RKO (cell line): ENCODE measurements at places on chromosomes 2 and 18.

GRCh38 chr2:20625491-20626391, 25.2 kb downstream of the HS1BP3 start:
- DNase-seq: no peak

- DNase-seq: no peak
Measured at GRCh38 chr2:40395169-40396073, 56.5 kb downstream of the SLC8A1 start.

DNA sequence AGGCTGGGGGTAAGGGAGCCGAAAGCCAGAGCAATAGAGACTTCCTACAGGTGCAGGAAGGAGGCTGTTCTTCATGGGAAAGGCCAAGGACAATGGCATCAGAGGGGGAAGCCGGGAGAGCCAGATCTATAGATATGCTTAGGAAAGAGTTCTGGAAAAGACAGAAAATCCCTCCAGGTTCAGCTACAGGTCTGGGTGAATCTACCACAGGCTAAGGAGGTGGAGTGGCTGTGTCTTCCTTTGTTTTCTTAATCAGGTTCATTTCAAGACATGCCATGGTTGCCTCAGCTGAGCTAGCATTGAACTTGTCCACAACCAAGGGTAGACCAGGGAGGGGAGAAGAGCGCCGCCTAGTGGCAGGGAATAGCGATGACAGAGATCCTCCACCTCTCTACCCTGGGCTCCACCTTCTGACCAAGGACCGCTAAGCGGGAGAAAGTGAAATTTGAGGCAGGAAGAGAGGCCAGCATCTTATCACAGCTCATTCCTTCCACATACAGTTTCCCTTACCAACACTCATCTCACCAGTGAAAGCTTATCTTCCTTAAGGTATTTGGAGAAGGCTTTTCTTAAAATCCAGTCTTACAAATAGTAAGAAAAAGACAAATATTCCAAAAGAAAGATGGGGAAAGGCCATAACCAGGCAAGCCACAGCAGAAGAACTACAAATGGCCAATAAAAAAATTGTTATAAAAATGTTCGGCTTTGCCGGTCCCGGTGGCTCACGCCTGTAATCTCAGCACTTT, 74.2 kb downstream of the VIT start:
- peak; percentile 63 for DNase-seq

DNA sequence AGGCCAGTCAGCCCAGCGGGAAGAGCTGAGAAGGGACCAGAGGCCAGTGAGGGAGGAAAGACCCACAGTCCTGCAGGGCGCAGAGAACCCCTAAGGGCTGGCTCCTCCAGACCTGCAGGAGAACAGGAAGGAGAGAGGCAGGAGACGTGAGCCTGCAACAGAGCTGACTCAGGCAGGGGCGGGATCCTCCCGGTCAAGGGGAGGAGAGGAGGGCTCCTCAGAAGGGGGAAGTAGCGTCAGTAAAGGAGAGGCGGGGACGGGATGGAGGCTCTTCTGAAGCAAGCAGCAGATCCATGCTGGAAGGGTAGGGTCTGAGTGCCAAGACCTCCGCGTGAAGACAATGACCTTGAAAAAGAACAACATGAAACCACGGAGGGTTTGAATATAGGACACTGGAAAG, 50.8 kb downstream of the TRABD2A start:
- no peak for DNase-seq

GRCh38 chr18:12121175-12122042, 27.8 kb downstream of the ANKRD62 start:
- peak; percentile 12 for DNase-seq

GRCh38 chr18:61924550-61924949, 31.7 kb upstream of the RNF152 start:
- no peak for DNase-seq

GRCh38 chr2:20398956-20399567, 47.8 kb upstream of the RHOB start:
- no peak for DNase-seq

DNA sequence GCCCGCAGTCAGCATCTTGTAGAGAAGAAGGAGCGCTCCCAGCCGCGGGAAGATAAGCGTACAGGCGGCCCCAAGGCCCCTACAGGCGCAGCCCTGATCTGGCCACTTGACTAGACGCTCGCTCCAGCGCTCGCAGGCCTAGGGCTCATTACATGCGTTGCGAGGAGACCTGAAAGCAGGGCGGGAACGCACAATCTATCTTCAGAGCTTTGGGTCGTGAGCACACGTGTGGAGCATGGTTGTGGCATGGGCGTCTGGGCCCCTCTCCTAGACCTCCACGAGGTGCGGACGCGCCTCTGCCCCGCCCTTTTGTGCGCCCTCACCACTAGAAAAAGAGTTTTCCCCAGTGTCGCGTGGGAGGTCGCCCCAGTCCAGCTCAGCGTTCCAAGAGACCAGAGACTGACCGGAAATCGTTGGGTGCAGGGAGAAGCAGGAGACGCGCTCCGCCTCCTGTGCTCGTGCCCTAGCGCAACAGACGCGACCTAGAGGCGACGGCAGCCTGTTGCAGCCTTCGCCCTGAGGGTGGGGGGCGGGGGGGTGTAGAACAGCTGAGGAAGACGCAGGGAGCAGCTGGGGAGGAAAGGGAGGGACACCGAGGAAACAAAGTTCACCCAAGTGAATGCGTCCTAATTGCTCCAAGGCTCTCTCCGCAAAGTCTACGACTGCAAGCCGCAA, 12.6 kb downstream of the NR4A2 start:
- DNase-seq: no peak

DNA sequence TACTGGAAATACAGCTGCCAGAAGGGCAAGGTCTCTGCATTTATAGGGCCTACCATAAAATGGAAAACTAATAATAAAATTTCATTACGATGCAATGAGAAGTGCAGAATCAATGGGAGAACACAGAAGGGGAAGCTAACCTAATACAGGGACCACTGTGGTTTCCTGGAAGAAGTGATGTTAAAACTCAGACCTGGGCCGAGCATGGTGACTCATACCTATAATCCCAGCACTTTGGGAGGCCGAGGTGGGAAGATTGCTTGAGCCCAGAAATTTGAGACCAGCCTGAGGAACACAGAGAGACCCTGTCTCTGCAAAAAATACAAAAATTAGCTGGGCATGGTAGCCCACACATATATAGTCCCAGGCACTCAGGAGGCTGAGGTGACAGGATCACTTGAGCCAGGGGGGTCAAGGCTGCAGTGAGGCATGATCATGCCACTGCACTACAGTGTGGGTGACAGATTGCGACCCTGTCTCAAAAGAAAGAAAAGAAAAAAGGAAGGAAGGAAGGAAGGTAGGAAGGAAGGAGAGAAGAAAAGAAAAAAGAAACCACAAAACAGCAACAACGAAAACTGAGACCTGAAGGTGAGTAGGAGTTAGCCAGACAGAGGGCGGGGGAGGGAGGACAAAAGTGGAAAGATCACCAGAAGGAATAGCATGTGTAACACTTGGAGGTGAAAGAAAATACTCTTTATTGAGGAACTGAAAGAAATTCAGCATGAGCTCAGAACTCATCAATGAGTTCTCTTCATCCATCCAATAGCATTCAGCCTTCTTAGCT, 58.3 kb upstream of the DTNA start:
- DNase-seq: no peak

DNA sequence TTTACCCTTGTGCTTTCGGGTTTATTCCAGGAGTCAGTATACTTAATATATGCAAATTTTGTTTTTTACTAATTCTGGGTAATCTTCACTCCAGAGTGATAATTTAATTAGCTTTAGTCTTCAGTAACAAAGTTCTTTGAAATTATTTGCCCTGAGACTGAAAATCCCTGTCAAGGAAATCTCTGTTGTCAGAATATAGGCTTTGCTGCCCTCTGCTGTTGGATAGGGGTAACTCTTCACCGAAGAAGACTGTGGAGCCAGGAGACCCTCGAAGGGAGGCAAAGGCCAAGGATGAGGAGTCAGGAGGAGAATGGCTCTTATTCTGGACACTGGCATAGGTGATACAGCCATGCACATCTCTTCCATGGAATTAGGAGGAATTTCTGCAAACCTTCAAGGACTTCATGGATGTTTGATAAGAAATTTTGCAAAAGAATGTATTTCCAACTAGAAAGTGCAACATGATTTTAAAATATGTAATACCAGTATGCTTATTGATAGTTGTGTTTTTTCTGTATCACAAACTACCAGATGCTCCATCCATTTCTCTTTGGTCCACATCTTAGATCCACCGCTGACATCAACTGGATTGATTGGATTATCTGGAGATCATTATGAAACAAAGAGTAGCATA, 182.3 kb downstream of the RDH14 start:
- DNase-seq: peak; percentile 52

GRCh38 chr18:50014606-50015005, 180.3 kb downstream of the MYO5B start:
- DNase-seq: no peak

- no peak for DNase-seq
Measured at GRCh38 chr18:46379323-46379950, 275.3 kb downstream of the HAUS1 start.

- DNase-seq: no peak
Measured at GRCh38 chr2:219451661-219452360, 17.2 kb downstream of the SPEG start.

DNA sequence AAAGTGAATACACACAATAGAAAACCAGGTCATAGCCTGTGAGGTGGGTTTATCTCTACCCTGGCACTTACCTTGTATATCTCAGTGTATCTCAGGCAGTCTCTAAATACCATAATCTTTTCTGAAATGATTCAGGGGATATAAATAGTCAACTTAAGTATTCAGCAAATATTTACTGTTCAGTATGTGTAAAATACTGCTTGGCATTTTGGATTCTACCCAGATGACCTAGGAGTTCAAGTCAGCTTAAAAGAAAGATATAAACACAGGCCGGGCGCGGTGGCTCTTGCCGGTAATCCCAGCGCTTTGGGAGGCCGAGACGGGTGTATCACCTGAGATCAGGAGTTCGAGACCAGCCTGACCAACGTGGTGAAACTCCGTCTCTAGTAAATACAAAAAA, 23.8 kb downstream of the GRHL1 start:
- no peak for DNase-seq

DNA sequence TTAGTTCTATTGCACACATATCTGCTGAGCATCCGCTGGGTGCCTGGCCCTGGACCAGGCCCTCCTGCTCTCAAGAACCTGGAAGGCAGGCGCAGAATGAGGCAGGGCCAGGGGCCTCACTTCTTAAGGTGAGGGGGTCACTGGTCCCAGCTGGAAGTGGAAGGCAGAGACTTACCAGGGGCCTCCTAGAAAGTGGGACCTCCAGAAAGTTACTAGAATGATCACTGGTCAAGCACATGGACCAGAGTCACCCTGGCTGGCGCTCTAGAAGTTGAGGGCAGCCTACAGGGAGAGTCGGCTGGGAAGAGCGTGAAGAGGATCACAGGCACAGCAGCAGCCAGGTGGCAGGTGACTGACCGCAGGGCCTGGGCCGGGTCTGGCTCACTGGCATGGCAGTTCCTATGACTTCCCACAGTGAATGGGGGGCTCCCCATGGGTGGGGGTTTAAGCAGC, 26.1 kb upstream of the MAL start:
- DNase-seq: no peak

GRCh38 chr18:66873899-66874298, 270.0 kb upstream of the CDH19 start:
- no peak for DNase-seq

DNA sequence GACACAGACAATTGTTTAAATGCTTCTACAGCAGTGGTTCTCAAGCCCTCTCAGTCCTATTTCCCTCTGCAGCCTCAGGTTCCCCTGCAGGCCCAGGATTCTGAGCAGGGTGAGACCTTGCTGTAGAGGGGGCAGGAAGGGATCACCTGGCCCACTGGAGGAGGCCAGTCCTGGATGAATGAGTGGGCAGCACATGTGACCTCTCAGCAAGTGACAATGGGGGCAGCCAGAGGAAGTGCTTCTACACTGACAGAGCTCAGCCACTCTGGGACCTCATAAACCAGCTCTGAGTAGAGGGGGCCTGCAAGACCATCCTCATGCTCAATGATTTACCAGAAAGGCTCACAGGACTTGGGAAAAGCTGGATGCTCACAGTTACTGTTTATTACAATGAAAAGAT, 63.2 kb downstream of the ASB1 start:
- DNase-seq: no peak

DNA sequence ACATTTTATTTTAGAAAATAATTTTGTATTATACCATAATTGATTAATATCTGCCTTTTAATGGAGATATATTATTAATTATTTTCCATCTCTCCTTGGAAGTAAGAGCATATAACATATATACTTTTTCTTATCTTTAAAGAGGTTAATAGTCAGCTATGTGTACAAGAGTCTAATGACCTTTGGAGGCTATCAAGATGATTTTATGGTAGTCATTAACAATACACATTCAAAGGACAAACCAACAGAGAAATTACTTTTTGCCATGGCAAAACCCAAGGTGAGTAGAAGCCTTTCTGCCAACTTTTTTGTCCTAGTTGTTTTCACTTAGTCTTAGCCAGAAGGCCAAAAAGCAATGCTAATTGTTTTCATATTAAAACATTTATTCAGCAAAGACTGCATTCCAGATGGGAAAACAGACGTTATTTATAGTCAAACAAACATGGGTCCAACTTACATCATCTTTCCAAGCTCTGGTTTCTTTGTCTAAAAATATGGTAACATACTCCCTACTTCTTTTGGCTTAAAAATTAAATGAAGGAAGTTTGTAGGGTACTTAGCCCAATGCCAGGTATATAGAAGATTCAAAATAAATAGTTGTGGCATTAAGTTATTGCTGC, 9.6 kb upstream of the DYNC2LI1 start:
- DNase-seq: no peak
